ENCODE measurements at places on chromosomes 4 and X. TPM values are rescaled to one million over a fixed set of nuclear protein-coding genes. Genes with fewer than 3 reads are reported as not detected.

FAM9C gene
- total RNA-seq: not detected

DDX60 gene
- total RNA-seq: 27.0 TPM

ZFX gene
- 94.1 TPM for total RNA-seq

SUPT20HL2 gene
- not detected for total RNA-seq

EDNRA gene
- total RNA-seq: not detected

SSX3 gene
- not detected for total RNA-seq

SPRY1 gene
- 12.6 TPM for total RNA-seq

MSANTD1 gene
- total RNA-seq: 1.6 TPM

DCK gene
- total RNA-seq: 25.9 TPM

SATL1 gene
- not detected for total RNA-seq

CLDN34 gene
- not detected for total RNA-seq

All from T-cell (primary cell).